ENCODE measurements at places on chromosomes 6 and 20. TPM values are rescaled to one million over a fixed set of nuclear protein-coding genes. Genes with fewer than 3 reads are reported as not detected.

GRM1 gene
- 1.3 TPM for total RNA-seq

BCL2L1 gene
- 66.0 TPM for total RNA-seq

- no peak for DNase-seq
These were observed 102.7 kb downstream of the FIG4 start for GRCh38 chr6:109793792-109794191.

GRCh38 chr6:53263917-53264316 lies 84.8 kb downstream of the ELOVL5 start:
- no peak for DNase-seq

ENPP3 gene
- not detected for total RNA-seq

GRCh38 chr20:24585796-24586522 lies 116.5 kb downstream of the SYNDIG1 start:
- peak; percentile 29 for DNase-seq

MICB gene
- 16.2 TPM for total RNA-seq

All from H1 (cell line).